ENCODE measurements at places on chromosomes 6 and 20.

- peak; percentile 54 for DNase-seq
Measured at GRCh38 chr6:111888928-111889695, 15.9 kb upstream of the FYN start.

GRCh38 chr20:34573541-34574300 is 15.2 kb downstream of the MAP1LC3A start:
- DNase-seq = no peak

GRCh38 chr6:8334113-8334512 is 101.2 kb downstream of the SLC35B3 start:
- DNase-seq = peak; percentile 18

DNA sequence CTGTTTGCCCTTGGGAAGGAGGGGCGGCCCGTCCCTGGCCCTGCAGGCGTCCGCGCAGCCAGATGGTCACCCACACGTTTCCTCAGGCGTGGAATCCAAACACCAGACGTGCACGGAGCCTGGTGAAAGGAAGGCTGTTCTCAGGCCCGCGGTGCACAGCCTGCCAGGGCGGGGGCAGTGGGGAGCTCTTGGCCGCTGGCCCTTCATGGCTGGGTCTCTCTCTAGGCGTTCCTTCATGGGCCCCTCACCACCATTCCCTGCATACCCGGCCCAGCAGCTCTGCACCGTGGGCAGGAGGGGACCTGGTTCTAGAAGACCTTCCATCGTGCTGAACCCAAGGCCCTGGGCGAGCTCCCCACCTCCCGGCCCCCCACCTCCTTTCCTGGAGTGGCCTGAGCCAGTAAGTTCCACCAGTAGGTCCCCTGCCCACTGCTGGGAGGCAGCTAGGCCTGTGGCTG is 30.4 kb upstream of the SMOC2 start:
- no peak for DNase-seq

DNA sequence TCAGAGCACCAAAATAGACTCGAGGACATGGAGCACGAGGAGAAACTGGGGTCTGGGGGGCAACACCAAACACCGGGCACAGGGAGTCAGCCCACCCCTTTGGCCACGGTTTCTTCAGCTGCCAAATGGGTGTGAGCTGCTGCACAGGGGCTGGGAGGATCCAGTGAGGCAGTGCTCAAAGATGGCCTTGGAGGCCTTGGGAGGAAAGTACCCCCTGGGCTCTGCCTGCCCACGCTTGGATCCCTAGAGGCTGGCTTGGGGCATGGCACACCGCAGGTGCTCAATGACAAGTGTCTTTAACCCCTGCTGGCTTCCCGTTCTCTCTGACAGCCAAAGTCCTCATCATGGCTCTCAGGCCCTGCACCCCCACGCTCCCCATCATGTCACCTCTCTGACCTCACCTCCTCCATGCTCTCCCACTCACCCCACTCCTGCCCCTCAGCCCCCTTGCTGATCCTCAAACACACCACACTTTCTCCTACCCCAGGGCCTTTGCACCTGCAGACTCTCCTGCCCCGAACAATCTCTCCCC is 190.3 kb downstream of the ANKRD60 start:
- no peak for DNase-seq

- DNase-seq = peak; percentile 96
Measured at GRCh38 chr20:38270869-38271605, 10.5 kb upstream of the KIAA1755 start.

GRCh38 chr6:119259027-119259426 is 90.5 kb downstream of the MAN1A1 start:
- DNase-seq = no peak

- no peak for DNase-seq
Measured at GRCh38 chr20:50229156-50229607, 38.6 kb downstream of the CEBPB start.

- DNase-seq = no peak
Measured at GRCh38 chr6:25637960-25638434, 14.0 kb upstream of the SCGN start.

GRCh38 chr20:40863355-40863919 is 165.2 kb upstream of the TOP1 start:
- no peak for DNase-seq

DNA sequence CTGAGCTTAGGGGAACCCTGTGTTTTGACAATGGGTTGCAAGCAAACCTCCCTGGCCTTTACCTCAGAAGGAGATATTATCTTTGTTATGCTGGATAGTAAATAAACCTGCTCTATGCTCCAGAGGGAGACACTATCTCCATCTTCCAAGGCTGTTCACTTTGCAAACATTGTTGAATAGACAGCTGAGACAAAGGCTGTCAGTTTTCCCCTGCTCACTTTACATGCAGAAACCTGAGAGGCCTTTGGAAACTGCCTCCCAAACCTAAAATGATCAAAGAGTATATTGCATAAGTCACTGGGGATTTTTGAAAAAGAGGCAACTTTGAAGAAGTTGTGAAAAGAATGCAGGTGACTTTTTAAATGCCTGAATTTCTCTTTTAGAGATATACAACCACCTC is 61.6 kb downstream of the MRAP2 start:
- DNase-seq = no peak

- no peak for DNase-seq
Measured at GRCh38 chr20:36904690-36905089, 28.8 kb downstream of the TLDC2 start.

- no peak for DNase-seq
Measured at GRCh38 chr6:41798901-41799558, 11.5 kb downstream of the TOMM6 start.

DNA sequence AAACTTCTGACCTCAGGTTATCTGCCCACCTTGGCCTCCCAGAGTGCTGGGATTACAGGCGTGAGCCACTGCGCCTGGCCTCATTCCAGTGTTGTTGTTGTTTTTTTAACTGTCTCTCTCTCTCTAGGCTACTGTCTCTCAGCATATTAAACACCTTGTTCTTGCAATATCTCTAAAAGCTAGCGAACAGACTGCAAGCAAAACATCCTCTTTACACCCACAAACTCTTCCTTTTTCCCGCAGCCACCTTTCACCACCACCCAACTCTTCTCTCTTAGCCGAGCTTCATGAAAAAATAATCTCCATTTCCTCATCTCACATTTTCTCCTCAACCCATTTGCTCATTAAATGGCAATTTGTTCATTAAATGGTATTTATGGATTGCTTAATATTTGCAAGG is 45.5 kb downstream of the SGK1 start:
- no peak for DNase-seq

DNA sequence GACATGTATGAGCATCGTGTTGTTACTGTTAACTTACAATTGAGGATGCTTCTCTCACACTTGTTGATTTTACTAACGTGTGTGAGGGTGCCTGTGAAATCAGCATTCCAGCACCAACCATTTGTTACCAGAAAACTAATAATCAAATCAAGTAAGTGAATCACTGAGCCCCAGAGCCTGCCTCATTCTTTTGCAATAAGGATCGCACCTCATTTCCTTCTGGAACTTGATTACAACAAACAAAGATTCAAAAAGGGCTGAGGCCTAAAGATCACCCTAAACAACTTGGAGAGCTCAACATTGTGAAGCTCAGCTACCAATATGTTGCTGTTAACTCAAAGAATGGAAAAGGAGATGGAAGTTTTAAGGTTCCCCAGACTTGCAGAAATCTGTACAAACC is 274.7 kb downstream of the TFAP2A start:
- DNase-seq = peak; percentile 13

DNA sequence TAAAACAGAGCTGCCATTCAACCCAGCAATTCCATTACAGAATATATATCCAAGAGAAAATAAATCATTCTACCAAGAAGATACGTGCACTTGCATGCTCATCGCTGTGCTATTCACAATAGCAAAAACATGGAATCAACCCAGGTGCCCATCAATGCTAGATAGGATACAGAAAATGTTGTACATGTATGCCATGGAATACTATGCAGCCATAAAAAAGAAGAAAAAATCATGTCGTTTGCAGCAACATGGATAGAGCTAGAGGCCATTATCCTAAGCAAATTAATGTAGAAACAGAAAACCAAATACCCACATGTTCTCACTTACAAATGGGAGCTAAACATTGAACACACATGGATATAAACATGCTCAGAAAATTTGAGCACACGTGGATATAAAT is 633.1 kb upstream of the CITED2 start:
- DNase-seq = no peak

DNA sequence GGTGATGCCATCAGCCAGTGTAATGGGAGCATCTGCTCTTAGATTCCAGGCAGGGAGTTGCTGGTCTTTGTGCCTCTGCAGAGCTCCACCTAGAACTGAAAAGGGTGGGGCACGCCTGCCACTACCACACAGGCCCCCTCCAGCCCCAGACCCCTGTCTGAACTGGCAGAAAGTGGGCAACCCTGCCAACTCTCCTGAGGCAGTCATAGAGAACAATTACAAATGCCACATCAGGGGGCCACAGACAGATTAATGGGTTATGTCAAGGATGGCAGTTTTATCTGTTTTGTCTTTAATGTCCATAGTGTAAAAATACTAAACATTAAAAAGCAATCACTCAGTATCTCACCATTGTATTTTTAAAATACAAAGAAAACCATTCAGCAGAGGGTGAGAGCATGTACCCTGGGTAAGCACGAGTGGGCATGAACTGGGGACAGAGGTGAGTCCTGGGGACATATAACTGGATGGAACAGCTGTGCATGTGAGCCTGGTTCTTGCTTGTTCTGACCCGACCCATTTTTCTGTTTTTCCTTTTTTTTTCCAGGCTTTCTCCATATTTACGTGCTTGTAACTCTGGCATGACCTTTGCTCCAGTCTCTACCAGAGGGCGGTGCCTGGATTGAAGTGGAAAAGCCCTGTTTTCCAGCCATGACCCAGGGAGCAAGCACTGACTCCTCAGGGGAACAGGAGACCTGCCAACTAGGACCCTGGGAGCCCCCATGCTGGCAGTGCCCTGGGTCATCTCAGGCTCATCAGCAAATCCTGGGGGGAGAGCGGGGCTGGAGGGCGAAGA is 8.2 kb downstream of the TRAF3IP2 start:
- no peak for DNase-seq

DNA sequence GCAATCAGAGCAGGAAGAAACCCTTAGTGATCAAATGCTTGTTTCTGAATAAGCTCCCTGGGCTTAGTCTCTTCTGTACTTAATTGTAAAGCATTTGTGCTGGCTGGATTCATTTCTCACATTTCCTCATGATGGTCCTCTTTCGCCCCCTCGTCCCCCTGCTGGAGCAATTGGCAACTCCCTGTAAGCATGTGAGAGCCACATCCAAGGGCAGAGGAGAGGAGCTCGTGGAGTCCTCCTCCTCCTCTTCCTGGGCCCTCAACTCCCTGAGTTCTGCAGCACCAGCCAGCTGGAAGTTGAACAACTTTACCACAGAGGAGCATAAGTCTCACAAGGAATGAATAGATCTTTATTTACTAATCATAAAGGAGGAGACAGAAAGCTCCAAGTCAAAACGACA is 12.6 kb downstream of the ANKEF1 start:
- peak; percentile 21 for DNase-seq

DNA sequence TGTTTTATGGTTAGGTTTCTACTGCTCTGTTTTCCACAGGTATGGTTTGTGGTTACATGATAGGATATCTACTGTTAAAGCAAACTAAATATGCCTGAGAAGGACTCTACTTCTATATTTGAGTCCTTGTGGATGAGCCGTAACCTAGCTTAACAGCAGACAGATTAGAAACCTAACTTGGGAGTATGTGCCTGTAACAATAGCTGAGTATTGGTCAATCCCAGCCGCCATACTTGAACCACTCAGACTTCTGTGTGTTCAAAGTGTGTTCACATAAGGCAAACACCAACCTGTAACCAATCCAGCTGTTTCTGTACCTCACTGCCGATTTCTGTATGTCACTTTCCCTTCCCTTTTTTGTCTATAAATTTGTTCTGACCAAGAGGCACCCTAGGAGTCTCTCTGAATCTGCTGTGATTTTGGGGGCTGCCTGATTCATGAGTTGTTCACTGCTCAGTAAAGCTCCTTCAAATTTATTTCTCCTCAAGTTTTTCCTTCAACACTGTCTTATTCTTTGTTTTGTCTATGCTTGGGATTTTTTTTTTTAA is 37.1 kb downstream of the PHF3 start:
- no peak for DNase-seq

DNA sequence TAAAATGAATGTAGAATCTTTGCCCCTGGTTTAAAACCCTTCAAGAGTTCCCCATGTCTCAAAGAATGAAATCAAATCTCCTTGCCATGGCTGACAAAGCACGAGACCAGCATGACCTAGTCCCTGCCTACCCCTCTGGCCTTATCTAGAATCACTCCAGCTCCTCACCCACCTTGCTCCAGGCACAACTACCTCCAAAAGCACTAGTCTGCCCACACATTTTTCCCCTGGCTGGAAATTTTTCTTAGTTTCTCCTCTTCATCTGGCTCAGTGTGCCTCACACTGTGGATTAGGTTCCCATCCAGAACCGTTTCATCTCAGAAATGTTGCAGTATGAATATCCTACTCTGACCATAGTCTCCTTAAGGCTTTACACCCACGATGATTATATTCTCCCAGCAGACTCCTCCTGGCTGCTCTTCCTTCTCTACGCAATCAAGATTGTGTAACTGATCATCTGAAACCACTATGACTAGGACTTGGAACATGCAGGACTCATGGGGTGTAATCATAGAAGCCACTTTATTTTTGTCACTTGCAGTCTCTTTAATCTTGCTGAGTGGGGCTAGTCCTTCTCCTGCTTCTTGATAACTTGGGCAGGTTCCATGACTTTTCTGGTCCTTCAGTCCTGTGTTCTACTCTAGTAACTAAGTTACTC is 7.8 kb upstream of the MRS2 start:
- no peak for DNase-seq

DNA sequence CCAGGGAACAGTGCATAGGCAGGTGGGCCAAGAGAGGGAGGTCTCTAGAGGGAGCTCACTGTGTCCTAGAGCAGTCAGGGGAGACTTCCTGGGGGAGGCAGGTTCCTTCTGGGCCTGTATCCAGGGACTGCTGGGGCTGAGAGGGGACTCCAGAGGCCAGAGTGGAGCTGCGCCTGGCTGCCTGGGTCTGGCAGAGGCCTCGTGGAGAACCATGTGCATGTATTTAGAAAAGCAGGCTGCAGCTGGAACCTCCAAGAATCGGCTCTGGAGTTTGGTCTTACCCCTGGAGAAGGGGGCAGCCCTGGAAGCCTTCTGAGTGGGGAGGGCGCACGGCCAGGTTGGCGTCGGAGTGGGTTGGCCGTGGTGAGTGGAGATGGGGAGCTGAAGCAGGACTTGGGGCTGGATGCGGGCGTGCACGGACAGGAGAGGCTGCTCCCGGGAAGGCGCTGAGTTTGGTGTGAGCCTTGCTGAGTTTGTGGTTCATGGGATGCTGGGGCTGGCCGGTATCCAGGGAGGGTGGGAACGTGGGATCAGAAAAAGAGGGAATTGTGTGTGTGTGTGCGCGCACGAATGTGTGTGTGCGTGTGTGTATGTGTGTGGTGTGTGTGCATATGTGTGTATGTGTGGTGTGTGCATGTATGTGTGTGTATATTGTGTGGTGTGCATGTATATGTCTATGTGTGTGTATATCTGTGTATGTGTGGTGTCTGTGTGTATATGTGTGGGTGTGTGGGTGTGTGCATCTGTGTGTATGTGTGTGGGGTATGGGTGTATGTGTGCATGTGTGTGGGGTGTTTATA is 10.8 kb downstream of the VSTM2L start:
- peak; percentile 37 for DNase-seq

DNA sequence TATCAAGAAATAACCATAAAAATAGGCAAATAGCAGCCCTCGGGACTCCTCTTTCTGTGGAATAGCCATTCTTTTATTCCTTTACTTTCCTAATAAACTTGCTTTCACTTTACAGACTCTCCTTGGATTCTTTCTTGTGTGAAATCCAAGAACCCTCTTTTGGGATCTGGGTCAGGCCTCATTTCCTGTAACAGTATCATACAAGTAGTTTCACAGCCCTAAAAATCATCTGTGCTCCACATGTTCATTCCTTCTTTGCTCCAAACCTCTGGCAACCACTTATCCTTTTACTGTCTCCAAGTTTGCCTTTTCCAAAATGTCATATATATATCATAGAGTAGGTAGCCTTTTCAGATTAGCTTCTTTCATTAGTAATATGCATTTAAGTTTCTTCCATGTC is 13.5 kb upstream of the NT5E start:
- DNase-seq = no peak

Data from astrocyte of the hippocampus (primary cell).